CD8-positive, alpha-beta memory T cell (primary cell): ENCODE measurements at places on chromosomes 12 and 14. TPM values are rescaled to one million over a fixed set of nuclear protein-coding genes. Genes with fewer than 3 reads are reported as not detected.

OVCH1 gene
- total RNA-seq = not detected

PTPRQ gene
- total RNA-seq = not detected

TNS2 gene
- total RNA-seq = 5.6 TPM

DBX2 gene
- total RNA-seq = not detected

PXN gene
- 35.9 TPM for total RNA-seq

NOVA1 gene
- total RNA-seq = not detected

PIP4K2C gene
- total RNA-seq = 29.7 TPM

PRDM4 gene
- 33.8 TPM for total RNA-seq

TSPAN19 gene
- not detected for total RNA-seq

FAM186B gene
- 0.11 TPM for total RNA-seq

TUNAR gene
- not detected for total RNA-seq

KANSL2 gene
- 60.3 TPM for total RNA-seq

SOX5 gene
- 0.18 TPM for total RNA-seq

GUCY2C gene
- not detected for total RNA-seq

SERPINA3 gene
- not detected for total RNA-seq

OXA1L gene
- total RNA-seq = 128 TPM

KRT71 gene
- not detected for total RNA-seq

GRIP1 gene
- total RNA-seq = 1.3 TPM

BICDL1 gene
- 106 TPM for total RNA-seq

TNFRSF1A gene
- 62.9 TPM for total RNA-seq

DAO gene
- not detected for total RNA-seq

RNASE7 gene
- total RNA-seq = not detected

HSPB8 gene
- not detected for total RNA-seq

CHD8 gene
- total RNA-seq = 90.0 TPM

KLRC1 gene
- 13.7 TPM for total RNA-seq

KCNH5 gene
- total RNA-seq = not detected

ANP32D gene
- total RNA-seq = not detected

SERPINA6 gene
- not detected for total RNA-seq

FSCB gene
- total RNA-seq = not detected

LRRIQ1 gene
- not detected for total RNA-seq

AP4S1 gene
- total RNA-seq = 10.8 TPM

DDN gene
- 0.33 TPM for total RNA-seq
